ENCODE measurements at places on chromosomes 7 and 10. TPM values are rescaled to one million over a fixed set of nuclear protein-coding genes. Genes with fewer than 3 reads are reported as not detected.

- DNase-seq: no peak
Measured at GRCh38 chr10:25226775-25227682, 52.2 kb downstream of the GPR158 start.

- DNase-seq: no peak
Measured at GRCh38 chr10:51344371-51344770, 270.1 kb downstream of the PRKG1 start.

CFAP70 gene
- total RNA-seq: 0.86 TPM

DNA sequence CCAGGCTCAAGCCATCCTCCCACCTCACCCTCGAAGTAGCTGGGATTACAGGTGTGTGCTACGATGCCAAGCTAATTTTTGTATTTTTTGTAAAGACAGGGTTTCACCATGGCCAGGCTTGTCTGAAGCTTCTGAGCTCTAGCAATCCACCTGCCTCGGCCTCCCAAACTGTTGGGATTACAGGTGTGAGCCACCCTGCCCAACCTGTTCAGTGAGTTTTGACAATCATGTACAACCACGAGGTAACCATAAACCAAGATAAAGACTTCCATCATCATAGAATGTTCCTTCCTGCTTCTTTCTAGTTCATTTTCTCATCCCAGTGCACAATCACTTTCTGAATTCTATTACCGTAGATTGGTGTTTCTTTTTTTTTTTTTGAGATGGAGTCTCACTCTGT is 30.5 kb upstream of the MKRN1 start:
- DNase-seq: no peak

GRCh38 chr7:26508917-26509316 is 217.3 kb downstream of the SNX10 start:
- no peak for DNase-seq

- DNase-seq: no peak
Measured at GRCh38 chr10:31197886-31198285, 121.1 kb upstream of the ZEB1 start.

GRCh38 chr7:106717955-106718871 is 57.3 kb upstream of the CCDC71L start:
- DNase-seq: no peak

DNA sequence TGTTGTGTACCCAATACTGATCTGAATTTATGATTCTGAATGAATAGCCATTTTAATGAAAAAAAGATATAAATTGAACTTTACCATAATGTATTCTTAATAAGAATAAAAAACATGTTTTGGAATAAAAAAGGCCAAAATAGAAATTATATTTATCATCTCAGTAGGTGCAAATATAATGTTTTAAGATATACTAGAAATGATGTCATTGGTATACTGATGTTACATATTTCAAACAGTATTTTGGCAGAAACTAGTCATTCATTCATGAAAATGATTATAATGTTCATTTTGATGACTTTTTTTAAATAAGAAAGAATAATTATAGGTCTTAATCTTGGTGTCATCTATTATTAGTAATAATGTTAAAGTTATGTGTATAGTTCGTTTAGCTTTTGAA is 9.2 kb downstream of the PCGF5 start:
- DNase-seq: no peak

ANKRD30A gene
- total RNA-seq: not detected

- DNase-seq: peak; percentile 92
Measured at GRCh38 chr7:116210345-116211005, at the start of gene TES. TES (plus strand) TSS chr7:116210539; CDS start chr7:116210708, 169 bp downstream.

- DNase-seq: no peak
Measured at GRCh38 chr10:28592953-28593352, 60.0 kb downstream of the WAC start.
